Activated T-cell treated with anti-CD3 and anti-CD28 coated beads, Interleukin-2, amount 50 U/mL, for 72 hours (primary cell): ENCODE measurements at places on chromosomes 5 and 9. TPM values are rescaled to one million over a fixed set of nuclear protein-coding genes. Genes with fewer than 3 reads are reported as not detected.

DNA sequence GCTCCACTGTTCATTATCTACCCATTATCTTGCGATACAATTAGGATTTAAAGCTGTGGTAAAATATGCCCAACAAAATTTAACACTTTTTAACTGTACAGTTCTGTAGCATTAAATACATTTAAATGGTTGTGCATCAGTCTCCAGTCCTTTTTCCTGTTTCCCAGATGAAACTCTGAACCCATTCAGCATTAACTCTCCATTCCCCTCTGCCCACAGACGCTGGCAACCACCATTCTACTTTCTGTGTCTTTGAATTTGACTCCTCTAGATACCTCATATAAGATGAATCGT is 2.9 kb upstream of the TRIM7 start:
- no peak for DNase-seq

GRCh38 chr5:176388003-176388443 is 375 bp downstream of the NOP16 start:
- no peak for DNase-seq

Gene ADRB2
- 0.60 TPM for total RNA-seq

Gene NSG2
- not detected for total RNA-seq

DNA sequence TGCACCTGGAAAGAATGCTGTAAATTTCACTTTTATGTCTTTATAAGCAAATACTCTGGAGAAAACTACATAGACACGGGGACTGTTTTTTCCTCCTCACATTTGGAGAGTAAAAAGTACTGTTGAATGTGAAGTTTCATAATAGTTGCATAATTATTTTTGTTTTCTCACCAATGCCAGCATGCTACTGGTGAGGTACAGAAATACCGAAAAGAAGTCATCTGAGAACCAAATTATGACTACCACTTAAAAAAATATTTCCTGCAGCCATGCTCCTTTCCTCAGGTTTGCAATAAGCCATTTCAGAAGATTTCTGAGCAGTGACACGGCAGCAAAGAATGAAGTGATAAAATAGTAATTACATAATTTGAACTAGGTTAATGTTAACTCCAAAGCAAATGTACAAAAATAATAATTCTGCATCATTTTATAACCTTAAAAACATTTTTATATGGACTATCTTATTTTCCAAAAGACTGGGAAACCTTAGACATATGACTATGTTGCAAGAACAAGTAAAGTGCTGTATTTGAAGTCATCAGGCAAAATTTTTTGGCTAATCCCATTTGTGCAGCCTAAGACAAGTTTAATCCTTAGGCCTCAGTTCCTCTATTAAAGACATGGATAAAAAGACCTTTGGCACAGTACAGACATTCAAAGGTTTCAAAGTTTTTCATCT is 144.7 kb downstream of the PCSK1 start:
- DNase-seq: no peak

- DNase-seq: no peak
Observed at GRCh38 chr5:116444373-116445295, 130.0 kb downstream of the SEMA6A start.

Gene WNK2
- 1.1 TPM for total RNA-seq

DNA sequence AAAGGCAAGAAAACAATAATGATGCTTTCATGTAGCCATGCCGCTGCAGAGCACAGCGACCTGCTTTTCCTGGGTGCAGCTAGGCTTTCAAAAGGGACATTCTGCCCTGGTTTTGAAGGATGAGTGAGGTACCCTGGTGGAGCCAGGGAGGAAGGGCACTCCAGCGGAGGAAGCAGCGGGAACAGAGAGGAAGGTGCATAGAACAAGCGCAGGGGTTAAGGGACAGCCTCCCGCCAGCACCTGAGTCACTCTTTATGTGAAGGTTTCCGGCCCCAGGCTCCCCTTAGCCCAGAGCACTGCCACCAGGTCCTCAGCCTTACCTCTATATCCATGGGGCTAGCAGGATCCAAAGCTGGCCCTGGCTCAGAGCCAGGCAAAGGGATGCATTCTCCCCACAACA is 221.1 kb downstream of the CDK5RAP2 start:
- no peak for DNase-seq

Gene LCP2
- total RNA-seq: 190 TPM

Gene ARSK
- 6.4 TPM for total RNA-seq

DNA sequence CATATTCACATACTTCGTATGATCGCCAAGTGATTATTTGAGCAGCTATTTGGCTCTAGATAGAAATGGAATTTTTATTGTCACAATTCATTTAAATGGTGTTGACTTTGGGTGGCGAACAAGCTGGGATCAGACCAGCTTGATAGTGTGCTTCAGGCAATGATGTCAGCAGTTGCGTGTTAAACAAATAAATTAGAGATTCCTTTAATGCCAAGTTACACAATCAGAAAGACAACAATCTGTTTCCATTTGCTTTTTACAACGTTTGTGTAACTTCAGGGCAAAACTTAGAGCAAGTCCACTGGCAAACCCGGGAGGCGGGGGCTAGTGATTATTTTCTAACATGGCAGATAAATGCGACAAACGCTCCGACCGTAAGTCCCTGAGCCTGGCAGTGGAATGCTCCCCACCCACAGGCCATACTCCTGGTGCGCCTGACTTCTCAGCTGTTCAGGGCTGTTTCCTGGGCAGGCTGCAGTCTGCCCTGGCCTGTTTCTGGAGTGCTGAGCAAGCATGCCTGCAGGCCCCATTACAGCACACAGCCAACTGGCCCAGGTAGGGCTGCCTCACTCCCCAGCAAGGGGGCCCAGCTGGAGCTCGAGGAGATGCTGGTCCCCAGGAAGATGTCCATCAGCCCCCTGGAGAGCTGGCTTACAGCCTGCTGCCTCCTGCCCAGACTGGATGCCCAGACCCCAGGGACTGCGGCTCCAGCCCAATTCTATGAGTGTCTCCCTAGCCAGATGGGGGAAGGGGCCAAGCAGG is 88.7 kb downstream of the BASP1 start:
- no peak for DNase-seq

Gene FAM221B
- total RNA-seq: not detected
